ENCODE measurements at places on chromosomes 3 and 15.

GRCh38 chr3:42367903-42368302 lies 42.5 kb downstream of the LYZL4 start:
- no peak for DNase-seq

DNA sequence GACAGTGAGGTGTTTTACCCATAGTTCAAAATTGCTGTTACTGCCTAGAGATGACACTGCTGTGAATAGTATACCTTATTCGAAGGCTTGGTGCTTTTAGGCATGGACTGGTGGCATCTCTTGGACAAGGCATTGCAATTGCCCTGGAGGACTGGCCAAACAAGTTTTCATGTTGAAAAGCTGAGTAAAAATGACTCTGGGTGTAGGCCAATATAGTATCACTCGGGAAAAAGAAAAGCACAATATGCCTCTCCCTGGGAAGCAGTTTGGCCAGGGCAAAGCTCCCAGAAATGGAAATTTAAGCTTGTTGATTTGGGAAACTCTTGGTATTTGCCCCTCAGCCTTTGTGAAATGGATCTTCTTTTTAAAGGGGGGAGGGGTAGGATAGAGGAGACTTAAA lies 54.8 kb downstream of the ZNF609 start:
- no peak for DNase-seq

- DNase-seq, result no peak
Observed at GRCh38 chr3:155233213-155233612, 60.3 kb downstream of the STRIT1 start.

DNA sequence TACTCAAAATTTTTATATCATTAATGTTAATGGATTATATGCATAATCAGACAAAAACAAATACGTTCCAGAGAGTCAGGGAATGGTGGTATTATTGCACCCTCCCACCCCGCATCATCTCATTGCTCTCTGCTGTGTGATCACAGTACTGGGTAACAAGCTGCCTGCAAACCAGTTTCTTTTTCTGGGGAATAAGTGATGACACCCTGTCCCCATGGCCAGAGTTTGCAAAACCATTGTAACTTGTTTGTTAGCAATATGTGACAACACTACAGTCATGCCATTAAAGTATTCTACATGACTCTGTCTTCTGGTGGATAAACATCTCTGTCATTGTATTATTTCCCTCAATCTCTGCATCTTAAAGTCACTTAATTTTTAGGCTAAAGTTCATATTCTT lies 39.5 kb downstream of the ZBTB38 start:
- no peak for DNase-seq

GRCh38 chr15:54410481-54410880 lies 432.2 kb downstream of the UNC13C start:
- DNase-seq, result no peak

DNA sequence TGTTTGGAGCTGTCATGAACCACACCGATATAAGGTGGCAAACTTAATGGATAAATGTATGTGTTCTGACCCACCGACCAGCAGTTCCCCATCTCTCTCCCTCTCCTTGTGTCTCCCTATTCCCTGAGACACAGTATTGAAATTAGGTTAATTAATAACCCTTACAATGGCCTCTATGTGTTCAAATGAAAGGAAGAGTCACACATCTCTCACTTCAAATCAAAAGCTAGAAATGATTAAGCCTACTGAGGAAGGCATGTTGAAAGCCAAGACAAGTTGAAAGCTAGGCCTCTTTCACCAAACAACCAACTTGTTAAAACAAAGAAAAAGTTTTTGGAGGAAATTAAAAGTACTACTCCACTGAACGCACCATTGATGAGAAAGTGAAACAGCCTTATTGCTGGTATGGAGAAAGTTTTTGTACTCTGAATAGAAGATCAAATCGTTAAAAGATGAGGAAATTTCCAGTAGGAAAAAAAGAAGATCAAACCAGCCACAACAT lies 15.0 kb downstream of the ATR start:
- DNase-seq, result no peak

DNA sequence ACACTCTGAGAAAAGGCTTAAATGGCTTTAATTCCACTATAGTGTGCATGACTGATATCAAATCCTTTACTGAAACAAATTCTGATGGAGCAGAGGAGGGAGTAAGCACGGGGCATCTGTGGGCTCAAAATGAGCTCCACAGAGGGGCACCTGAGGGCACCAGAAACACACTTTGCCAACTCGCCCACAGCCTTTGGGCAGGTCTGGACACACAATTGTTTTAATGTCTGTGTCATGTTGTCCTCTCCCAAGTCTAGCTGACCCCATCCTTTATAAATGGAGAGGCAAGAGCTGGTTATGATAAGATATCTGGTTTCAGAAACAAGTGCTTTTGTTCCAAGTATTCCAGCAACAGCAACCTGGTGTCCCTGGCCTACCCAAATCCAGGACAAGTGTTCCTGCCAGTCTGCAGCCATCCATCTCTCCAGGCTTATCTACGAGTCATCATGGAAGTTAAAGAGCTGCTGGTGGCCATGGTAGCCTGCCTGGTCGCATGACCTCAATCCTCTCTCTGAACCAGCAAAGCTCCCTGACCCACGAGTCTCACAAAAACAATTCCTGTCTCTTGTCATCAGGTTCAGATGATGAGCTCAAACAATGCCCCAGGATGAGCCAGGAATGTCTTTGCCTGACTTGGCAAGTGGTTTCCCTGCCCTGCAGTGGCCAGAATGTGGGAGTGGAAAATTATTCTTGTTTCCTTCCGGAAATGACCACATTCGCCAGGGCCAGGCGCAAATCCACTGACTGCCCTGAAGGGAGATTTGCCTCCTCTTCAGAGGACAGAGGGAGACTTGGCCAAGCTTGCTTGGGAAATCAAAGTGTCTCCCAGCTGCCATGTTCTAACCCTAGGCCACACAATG lies 64.4 kb upstream of the TPM1 start:
- DNase-seq, result peak; percentile 44

GRCh38 chr3:16824081-16824696 lies 60.6 kb upstream of the PLCL2 start:
- DNase-seq, result no peak
